ENCODE measurements at places on chromosomes 12 and 14.

DNA sequence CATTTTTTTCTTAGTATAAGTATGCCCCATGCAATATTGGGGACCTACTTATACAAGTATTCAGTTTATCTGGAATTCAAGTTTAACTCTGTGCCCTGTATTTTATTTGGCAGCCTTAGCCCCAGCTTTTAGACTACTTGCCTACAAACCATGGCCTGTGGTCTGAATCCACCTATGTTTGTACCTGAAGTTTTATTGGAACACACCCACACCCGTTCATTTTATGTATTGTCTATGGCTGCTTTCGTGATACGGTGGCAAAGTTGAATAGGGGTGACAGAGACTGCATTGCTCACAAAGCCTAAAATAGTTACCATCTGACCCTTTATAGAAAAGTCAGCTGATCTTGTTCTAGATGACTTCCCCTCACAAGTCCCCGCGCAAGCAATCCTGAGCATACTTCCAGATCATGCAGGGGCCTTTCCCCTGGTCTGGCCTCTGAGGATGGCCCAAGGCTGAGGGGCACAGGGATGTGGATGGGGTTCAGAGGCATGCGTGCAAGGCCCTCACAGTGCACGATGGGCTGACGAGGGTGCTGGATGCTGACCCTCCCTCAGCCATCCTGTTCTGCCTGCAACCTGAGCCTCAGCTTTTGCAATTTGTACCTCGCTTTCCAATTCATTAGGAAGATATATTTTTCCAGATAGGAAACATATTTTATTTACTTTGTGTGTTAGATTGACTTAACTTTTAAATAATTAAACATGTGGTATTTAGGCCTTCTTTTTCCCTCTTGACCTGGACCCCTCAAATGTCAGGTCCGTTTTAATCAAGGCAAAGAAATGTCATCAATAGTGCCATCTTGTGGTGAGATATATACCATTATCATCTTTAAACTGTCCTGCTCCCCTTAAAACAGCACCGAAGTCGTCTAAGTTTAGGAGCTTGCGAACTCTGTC lies 527.3 kb upstream of the CCDC196 start:
- no peak for DNase-seq

- DNase-seq = no peak
Observed at GRCh38 chr12:14766649-14767215, 36.5 kb downstream of the WBP11 start.

GRCh38 chr14:103495854-103496253 lies 26.8 kb downstream of the CKB start:
- no peak for DNase-seq

GRCh38 chr12:31702047-31702446 lies 26.8 kb downstream of the AMN1 start:
- no peak for DNase-seq

GRCh38 chr12:92698474-92698873 lies 4.3 kb upstream of the PLEKHG7 start:
- DNase-seq = no peak

DNA sequence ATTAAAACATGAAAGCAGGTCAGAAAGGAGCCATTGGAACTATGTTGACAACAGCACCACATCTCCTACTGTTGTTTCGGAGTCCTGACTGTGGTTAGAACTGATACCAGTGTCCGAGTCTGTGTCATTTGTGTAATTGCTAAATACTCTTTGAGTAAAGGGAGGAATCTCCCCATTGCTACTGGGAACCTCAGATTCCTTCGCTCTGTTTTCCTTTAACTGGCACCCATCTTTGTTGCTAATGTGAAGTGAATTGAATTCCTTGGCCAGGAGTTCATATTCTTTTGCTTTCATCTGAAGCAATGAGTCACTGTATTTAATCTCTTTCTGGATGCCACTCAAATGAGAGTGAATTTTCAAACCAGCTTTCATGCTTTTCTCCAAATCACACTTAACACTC lies 31.5 kb downstream of the RASSF9 start:
- DNase-seq = no peak

GRCh38 chr14:96096639-96097610 lies 57.8 kb downstream of the C14orf132 start:
- DNase-seq = no peak

- DNase-seq = no peak
Observed at GRCh38 chr14:72463291-72463866, 430.5 kb downstream of the DPF3 start.

- DNase-seq = no peak
Observed at GRCh38 chr14:98949051-98949450, 322.9 kb downstream of the BCL11B start.

DNA sequence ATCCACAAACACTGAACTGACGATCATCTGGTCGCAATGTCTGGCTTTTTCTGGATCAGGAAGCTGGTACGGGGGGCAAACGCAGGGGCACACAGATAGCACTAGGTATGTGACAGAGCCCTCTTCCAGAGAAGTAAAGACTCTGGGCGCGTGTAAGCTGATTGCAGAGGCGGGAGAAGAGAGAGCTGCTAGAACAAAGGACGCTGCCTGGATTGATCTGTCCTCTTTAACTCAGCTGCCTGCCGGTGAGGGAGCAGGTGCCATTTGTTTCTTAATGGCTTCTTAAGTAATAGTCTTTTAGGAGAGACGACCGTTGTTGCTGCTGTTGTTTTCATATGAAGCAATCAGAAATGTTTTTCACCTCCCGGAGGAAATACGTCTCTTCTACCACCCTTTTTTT lies 77.3 kb downstream of the GLT1D1 start:
- no peak for DNase-seq

- DNase-seq = no peak
Observed at GRCh38 chr12:68425998-68426397, 93.8 kb upstream of the MDM1 start.

GRCh38 chr14:61499991-61500390 lies 178.6 kb downstream of the PRKCH start:
- DNase-seq = no peak

DNA sequence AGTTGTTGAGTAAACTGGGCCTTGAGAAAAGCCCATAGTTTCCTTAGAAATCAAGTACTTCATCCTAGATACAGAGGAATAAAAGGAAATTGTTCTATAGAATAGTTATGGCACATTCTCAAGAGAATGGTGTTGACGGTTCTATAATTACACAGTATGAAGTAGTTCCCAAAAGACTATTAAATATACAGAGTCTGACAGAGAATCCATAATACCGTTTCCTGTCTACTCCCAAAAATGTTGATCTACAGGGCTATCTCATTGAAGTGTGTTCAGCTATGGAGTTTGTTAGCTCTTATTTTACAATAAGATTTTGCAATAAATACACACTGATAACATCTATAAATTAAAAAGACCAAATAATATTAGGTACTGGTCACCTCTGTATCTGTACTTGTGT lies 799.7 kb downstream of the RPS29 start:
- no peak for DNase-seq

DNA sequence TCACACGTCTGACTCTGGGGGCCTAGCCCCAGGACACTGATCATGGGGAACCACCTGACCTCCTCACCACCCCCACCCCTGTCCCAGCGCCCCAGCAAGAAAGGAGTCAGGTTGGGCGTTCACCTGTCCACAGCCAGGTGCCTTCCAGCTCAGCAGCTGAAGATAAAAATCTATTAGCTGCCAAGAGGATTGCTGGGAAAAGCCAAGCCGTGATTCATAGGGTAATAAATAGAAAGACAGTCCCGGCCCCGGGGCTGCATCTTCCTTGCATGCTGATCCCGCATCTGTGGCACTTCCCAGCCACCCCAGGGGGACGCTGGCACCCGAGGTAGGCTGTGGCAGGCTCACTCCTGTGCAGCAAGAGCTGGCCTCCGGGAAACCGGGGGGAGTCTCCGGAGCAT lies 70.2 kb upstream of the NCOR2 start:
- no peak for DNase-seq

DNA sequence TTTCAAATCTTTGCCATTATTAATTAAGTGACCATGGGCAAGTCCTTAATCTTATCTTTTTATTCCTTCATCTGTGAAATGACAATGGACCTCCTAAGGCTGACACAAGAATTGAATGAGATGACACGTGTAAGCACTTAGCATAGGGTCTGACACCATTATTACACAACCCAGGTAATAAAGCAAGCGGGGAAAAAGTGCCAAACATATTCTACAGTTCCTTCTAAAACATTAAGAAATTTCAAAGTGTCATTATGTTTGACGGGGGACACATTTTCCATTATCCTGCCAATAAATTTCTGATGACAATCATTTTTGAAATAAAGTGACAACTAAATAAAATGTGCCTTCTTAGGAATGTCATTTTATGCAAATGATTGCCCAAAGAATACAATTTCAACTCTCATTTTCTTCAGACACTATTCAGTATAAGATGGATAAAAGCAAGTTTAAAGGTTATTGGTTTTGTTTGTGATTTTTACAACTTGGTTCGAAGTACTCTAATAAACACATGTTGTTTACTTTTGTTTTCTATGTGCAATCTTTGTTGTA lies 3.0 kb downstream of the ANKS1B start:
- DNase-seq = no peak

GRCh38 chr12:130608132-130608531 lies 108.0 kb downstream of the RIMBP2 start:
- no peak for DNase-seq

DNA sequence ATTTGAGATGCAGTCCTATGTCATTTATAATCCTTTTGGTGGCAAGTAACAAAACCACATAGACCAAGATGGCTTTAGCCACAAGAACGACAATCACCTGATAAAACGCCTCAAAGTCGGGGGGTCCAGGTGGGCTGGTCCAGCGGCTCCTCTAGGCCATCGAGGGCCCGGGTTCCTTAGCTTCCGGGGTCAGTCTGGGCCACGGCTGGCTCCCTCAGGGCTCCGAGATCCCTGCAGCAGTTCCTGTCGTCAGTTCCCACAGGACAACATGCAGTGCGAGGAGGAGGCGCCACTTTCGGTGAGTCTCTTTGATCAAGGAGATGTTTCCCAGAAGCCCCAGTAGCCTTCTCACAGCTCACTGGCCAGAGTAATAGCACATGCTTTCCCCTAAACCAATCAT lies 574.6 kb downstream of the AACS start:
- no peak for DNase-seq

- no peak for DNase-seq
Observed at GRCh38 chr14:75147423-75148071, 20.7 kb upstream of the NEK9 start.

DNA sequence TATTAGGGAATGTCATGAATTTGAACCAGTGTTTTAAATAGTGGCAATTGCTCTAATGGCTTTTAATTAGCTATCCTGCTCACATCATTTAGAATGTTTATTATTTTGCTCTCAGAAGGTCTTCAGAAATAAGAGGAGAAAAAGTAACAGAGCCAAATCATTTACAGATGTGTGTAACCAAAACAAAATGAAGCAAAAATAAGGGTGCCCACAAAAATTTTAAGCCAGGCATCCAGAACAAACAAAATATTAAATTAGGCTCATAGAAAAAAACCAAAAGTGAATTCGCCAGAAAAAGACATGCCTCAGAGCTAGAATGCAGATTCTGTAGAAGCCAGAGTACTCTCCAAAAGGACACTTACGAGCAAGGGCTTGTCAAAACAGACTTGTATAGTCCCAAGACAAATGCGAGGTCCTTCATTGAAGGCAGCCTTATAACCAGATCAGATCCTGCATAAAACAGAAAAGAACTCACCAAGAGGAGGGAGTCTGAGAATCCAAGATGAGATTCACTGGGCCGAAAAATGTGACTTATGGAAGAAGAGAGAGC lies 20.2 kb upstream of the SERPINA1 start:
- no peak for DNase-seq

DNA sequence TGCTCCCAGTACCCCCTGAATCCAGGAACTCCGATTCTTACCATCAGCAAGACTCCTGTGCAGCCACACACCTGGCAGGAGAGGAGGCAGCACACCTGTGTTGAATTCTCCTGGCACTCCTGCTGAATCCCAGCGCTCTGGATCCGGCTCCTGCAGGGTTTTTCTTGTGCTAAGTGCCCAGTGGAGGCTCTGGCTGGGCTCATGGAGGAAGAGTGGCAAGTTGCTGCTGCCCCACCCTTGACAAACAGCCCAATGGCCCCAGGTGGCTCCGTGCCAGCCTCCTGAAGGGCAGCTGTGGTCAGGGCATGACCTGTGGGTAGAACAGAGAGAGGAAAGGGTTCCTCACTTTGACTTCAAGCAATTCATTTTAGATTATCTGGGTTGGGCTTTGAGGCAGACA lies 20.0 kb downstream of the CRACR2A start:
- DNase-seq = no peak

DNA sequence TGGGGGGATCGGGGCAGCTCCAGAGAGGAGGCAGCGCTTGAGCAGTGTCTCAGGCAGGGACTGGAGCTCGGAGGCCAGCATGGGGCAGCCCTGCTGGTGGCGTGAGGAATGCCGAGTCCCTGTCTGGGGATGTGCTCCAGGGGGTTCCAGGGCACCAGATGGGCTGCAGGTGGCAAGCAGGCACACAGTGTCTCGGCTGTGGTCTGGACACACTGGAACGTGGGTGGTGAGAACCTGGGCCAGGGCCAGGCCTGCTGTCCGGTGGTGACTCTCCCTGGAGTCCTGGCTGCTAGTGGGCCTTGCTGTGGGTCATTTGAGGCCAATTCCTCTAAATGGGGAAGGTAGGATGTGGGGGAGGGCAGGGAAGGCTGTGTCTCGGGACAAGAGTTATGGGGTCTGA lies 199.4 kb upstream of the RTL1 start:
- DNase-seq = no peak

GRCh38 chr12:82952946-82953345 lies 266.2 kb downstream of the TMTC2 start:
- DNase-seq = no peak

DNA sequence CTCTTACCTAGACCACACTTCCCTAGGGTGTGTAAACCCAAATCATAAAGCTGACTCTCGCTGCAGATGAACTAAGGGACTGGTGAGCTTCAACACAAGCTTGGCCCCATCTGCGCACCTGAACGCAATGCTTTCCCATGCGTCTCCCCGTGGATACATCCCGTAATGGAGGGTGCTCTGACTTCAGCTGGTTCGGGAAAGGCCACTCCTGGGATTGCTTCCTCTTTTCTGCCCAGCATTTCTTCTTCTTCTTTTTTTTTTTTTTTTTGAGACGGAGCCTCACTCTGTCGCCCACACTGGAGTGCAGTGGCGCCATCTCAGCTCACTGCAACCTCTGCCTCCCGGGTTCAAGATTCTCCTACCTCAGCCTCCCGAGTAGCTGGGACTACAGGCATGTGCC lies 27.7 kb upstream of the ETFBKMT start:
- no peak for DNase-seq

GRCh38 chr12:51886021-51886710 lies 1.7 kb upstream of the ANKRD33 start:
- no peak for DNase-seq

DNA sequence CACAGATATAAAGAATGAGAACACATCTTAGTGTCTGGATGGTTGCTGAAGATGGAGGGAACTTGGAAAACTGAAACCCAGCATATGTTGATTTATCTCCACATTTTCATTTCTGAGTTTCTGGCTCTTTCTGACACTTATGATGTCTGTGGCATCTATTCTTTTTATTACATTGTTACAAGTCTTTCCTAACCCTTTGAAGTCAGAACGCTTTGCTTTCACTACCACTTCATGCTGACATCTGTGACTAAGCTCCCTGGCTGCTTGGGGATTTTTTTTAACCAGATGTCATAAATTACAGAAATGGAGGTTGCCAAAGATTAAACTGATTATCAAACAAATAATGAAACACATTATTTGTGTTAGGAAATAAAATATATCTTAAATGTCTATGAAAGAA lies 188.7 kb downstream of the KITLG start:
- DNase-seq = no peak

- DNase-seq = no peak
Observed at GRCh38 chr12:65859519-65859918, 35.2 kb downstream of the HMGA2 start.

- DNase-seq = no peak
Observed at GRCh38 chr12:43711348-43711747, 47.2 kb downstream of the PUS7L start.
